ENCODE measurements at places on chromosomes 3 and 15.

DNA sequence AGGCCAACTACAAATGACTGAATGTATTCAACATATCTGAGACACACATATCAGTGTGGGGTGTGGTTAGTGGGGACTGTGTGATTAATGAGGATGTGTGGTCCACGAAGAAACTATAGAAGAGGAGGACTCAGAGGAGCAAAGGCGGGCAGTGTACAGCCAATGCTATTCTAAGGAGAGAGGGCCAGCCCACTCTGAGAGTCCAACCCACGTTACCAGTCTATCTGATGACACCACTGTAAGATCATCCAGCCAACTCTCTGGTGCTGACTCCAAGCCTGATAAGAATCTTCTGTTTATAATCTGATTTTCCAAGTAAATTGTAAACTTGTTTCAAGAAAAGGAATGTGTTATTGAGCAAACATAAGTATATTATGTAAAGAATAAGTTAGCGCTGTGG lies 47.2 kb downstream of the MCF2L2 start:
- no peak for DNase-seq

- no peak for DNase-seq
These were observed 150.8 kb downstream of the MEGF11 start for GRCh38 chr15:66102563-66103292.

GRCh38 chr3:53243165-53243564 lies 12.7 kb downstream of the TKT start:
- no peak for DNase-seq

DNA sequence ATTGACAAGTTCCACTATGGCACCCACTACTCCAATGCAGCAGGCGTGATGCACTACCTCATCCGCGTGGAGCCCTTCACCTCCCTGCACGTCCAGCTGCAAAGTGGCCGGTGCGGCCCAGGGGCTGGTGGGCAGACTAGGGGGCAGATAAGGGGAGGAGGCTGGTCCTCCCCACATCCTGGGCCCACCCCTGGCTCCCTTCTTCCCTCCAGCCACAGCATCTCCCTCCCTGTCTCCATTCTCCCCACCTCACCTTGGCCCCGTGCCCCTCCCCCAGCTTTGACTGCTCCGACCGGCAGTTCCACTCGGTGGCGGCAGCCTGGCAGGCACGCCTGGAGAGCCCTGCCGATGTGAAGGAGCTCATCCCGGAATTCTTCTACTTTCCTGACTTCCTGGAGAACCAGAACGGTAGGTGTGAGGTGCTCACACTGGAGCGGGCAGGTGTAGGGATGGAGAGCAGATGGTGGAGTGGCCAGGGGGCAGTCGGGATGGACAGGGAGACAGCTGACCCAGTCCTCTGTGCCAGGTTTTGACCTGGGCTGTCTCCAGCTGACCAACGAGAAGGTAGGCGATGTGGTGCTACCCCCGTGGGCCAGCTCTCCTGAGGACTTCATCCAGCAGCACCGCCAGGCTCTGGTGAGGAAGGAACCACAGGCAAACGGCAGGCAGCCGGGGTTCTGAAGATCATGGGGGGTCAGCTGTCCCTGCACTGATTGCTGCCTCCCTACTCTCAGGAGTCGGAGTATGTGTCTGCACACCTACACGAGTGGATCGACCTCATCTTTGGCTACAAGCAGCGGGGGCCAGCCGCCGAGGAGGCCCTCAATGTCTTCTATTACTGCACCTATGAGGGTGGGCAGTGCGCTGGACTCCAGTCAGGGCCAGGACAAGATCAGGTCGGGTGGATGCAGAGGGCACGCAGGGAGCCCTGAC lies 26.0 kb downstream of the NBEAL2 start:
- no peak for DNase-seq

GRCh38 chr15:89096664-89097063 lies 8.4 kb downstream of the ABHD2 start:
- DNase-seq = no peak

GRCh38 chr3:192652727-192653126 lies 74.6 kb downstream of the FGF12 start:
- no peak for DNase-seq

- no peak for DNase-seq
These were observed 458.4 kb upstream of the ADAMTS9 start for GRCh38 chr3:65146179-65146578.

- no peak for DNase-seq
These were observed 241.2 kb upstream of the LRRC3B start for GRCh38 chr3:26381411-26381810.

- no peak for DNase-seq
These were observed 197.5 kb downstream of the ADAMTS9 start for GRCh38 chr3:64490180-64490724.

- no peak for DNase-seq
These were observed 38.6 kb downstream of the DCUN1D1 start for GRCh38 chr3:182941719-182942118.

DNA sequence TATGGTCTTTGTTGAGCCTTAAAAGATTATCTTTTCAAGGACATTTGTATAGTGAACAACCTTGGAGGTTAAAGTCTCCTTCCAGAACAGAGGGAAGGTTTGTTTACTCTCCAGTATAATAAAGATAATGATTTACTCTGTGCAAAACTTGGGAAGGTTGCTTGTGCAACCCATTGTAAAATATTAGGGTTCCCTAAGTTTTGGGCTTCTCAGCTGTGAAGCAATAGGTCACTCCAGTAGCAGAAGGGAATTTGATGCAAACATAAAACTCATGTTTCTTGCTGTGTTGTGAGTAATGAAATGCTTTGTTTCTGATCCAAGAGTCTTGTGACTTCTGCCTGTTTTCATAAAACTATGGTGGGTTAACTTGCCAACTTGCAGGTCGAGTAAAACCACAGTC lies 177.5 kb downstream of the SUCNR1 start:
- no peak for DNase-seq

DNA sequence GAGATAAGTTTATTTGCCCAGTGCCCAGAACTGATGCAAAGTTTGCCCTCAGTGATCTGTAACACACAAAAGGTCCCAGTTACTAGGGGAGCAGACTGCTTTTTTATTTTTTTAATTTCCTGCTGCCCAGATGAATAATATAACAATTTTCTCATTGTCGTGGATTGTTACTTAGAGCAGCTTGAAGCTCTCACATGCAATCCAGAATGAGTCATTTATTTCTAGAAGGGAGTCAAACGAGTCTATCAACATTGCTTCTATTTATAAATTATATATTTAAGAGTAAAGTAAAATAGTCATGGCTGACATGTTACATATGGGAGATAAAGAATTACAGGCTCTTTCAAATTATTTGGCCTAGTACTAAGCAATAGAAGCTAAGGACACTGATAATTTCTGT lies 41.3 kb downstream of the MEIS2 start:
- no peak for DNase-seq
